ENCODE measurements at places on chromosomes 6 and 20.

DNA sequence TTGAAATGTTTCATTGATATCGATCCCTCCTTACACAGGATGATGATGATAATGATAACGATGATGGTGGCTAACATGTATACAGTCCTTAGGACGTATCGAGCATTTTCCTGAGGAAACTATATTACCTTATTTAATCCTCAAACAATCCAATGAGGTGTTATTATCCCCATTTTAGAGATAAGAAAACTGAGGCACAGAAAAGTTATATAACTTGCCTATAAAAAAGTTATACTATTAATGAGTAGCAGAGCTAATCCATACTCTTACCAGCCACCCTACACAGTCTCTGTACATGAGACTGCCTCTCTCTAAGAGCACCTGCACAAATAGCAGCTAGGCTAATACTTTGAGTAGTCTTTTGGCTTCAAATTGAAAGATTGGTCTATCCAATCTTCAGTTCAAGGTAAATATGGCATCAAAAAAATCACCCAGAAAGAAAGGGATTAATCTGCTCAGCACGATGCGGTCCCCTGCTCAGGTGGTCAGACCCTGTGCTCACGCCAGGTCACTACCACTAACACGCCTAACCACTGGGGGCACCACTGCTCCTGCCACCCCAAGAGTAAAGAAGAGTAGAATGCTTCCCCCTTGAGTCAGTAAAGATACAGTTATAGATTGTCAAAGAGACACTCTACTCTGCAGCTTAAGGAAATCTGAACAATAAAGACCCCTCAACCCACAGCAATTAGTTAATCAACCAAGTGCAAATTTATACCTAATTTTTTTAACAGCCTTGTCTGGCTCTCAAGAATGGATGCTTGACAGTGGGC, 15.0 kb downstream of the GABBR1 start:
- no peak for DNase-seq

DNA sequence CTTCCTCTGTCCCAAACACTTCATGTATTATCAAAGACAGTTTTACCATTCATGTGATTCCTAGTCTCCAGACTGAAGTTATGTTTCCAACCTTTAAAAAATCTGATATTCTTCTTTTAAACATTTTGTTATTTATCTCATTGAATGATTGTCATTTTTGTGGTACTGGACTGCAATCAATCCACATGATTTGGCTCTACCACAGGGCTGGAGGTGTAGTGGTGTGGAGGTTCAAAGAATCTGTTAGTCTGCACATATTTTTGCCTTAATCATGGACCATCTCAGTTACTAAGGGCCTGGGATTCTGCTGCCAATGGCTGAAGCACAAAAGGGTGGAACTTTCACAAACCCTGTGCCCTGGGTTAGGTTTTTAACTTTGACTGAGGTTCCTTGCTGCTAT, 164.1 kb upstream of the JAG1 start:
- DNase-seq = no peak

- DNase-seq = no peak
These were observed 262.5 kb downstream of the GJA1 start for GRCh38 chr6:121697921-121698320.

- no peak for DNase-seq
These were observed 68.4 kb downstream of the VEGFA start for GRCh38 chr6:43838276-43839036.

GRCh38 chr6:24139080-24139479, 13.1 kb downstream of the NRSN1 start:
- DNase-seq = no peak

DNA sequence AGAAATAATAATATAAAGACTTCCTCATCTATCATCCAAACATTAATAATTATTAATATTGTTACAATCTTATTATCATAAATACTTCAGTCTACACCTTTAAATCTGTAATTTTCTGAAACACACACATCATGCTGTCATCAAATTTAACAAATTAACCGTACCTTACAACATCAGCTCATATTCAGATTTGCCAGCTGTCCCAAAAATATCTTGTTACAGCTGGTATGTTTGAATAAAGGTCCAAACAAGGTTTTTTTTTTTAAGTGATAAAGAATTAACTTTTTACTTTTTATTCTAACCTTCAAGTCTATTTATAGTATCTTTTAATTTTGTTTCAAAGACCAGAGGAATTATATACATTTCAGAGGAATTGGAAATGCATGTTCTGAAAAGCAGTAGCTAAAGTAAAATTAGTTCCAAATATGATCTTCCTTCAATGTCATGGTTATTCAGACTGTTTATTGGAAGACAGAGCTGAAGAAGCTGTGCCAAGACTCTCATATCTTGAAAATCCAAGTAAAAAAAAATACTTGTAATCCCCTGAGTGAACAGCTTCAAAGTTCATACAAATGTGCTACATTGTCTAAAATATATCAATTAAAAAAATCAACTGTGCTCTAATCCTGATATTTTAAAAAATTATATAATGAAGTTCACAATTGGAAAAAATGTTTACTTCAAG, 161.7 kb upstream of the BMP5 start:
- peak; percentile 42 for DNase-seq

DNA sequence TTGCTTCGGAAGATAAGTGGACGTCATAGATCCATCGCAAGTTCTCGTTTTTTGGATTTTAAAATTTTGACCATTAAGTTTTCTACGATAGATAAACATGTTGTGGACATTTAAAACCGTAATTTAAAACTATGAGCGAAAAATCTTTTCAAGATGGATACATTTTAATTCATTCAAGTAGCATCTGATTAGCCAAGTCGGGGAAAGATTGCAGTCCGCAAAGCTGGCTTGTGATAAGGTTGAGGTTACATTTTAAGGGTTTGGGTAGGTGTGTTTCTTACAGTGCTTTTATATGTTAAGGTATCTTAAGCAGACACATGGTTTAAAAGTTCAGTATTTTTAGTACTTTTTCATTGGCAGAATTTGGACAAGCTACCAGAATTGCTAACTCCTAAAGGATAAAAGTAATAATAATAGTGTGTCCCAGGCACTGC, 1.2 kb downstream of the WTAP start:
- no peak for DNase-seq

GRCh38 chr6:132750455-132751248, 7.1 kb downstream of the VNN2 start:
- no peak for DNase-seq

DNA sequence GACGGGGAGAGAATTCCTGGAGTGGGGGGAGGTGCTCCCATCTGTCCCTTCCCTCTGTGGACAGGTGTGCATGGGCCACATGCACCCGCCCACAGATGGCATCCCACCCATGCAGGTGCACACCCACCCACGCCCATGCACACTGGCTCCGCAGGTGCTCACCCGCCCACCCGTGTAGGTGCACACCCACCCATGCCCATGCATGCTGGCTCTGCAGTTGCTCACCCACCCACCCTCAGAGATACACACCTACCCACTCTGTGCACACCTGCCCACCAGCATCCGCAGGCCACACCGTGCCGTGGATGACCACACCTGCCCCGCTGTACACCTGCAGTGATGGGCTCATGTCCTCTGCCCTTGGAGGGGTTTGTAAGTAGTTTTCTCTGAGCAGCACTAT, 132.0 kb downstream of the PHACTR3 start:
- no peak for DNase-seq

DNA sequence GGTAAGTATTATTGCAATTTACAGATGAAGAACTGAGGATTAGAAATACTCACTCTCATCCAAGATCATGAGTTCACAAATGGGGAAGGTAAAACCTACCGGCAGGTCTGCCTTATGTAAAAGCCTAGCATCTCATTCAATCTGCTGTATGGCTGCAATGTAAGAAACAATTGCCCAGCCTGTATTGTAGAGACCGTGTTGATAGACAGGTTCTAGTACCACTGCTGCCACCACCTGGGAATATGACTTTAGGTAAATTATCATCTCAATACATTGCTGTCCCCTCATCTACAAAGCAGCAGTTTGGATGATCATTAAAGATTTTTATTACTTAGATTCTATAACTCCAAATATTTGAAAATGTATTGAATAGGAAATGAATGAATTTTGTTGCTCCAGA, 23.3 kb upstream of the ARHGAP18 start:
- no peak for DNase-seq

DNA sequence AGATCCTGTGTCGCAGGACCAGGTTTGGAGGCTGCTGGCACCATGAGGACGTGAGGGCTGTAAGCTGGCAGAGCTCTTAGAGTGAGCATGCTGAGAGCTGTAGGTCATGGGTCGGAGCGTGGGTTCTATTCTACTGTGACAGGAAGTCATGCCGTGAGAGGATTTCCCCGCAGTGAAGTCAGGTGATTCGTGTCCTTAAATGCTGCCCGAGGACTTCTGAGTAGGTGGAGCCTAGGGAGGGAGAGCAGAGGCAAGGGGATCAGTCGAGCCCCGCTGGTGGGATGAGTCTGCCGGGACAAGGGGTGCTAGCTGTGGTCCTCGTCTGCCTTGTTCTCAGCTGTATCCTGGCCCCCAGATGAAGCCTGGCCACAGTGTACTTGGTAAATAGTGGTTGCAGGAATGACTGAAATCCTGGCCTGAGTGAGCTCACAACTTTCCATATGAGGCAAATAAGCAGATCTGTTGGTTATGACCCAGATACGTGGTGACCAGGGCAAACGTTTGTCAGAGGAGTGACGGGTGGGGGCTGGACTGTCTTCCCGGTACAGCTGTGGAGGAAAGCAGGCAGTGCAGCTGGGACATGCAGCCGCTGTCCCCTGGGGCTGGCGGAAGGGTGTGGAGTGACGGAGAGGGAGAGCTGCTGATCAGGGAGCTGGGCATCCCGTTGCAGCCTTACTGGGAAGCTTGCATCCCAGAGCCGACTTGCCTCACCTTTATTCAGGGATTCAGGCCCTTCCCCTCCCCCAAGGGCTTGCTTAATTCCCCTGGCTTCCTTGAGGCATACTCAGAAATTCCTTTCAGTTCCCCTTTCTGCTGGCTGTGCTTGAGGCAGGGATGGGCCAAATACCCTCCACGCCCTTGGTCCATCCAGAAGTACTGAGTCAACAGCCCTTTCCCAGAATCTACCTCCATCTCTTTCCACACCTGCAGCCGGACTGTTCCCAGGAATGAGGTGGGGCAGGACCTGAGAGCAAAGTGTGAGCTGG, 250.9 kb upstream of the RREB1 start:
- DNase-seq = no peak

- no peak for DNase-seq
These were observed 253.4 kb upstream of the TAB2 start for GRCh38 chr6:149064001-149064659.

- no peak for DNase-seq
These were observed 104.9 kb upstream of the NXT1 start for GRCh38 chr20:23245553-23246181.

- DNase-seq = no peak
These were observed 26.6 kb downstream of the SLC17A4 start for GRCh38 chr6:25781134-25781533.
